Left cardiac atrium (tissue), 4 donors: ENCODE measurements at places on chromosomes 3 and 15. TPM values are rescaled to one million over a fixed set of nuclear protein-coding genes. Genes with fewer than 3 reads are reported as not detected.

WNT5A gene
- 3.0 TPM for total RNA-seq

GRCh38 chr3:170494766-170495165, 76.1 kb downstream of the CLDN11 start:
- DNase-seq, result no peak

DNA sequence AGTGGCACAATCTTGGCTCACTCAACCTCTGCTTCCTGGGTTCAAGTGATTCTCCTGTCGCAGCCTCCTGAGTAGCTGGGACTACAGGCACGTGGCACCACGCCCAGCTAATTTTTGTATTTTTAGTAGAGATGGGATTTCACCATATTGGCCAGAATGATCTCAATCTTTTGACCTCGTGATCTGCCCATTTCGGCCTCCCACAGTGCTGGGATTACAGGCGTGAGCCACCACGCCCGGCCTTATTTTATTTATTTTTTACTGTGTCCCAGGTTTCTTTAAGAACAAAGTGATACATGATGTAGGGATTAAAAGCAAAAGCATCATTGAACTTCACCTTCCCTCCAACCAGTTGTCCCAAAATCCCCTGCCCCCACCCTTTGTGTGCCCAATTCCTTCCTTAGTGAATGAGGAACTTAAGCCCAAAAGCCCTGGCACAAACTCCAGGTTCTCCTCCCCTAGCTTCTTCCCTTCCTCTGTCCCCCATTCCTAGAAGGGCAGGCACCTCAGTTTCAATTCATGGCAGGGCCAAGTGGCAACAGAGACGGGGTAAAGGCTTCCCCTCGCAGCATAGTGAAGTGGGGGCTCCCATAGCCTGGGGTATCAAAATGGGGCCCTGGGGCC, 23.7 kb upstream of the RPN1 start:
- DNase-seq, result no peak

POPDC2 gene
- 383 TPM for total RNA-seq

NR1I2 gene
- total RNA-seq, result not detected

DNA sequence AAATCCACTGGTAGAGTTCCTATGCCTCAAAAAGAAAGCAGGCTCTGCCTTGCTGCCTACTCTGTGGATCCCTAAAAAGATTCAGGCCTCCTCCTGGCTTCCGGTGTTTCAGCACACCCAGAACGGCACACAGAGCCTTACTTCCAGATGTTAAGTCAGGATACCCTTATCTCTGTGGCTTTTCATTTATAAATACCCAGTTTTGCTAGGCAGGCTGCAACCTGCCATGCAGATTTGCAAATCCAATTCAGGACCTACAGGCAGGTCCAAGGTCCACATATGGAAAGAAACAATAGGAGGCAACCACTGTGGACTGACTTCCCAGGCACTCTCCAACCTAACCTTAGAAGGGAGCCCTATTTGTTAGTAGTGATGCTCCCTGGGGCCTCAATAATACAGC, 30.7 kb downstream of the EFL1 start:
- DNase-seq, result no peak

DNA sequence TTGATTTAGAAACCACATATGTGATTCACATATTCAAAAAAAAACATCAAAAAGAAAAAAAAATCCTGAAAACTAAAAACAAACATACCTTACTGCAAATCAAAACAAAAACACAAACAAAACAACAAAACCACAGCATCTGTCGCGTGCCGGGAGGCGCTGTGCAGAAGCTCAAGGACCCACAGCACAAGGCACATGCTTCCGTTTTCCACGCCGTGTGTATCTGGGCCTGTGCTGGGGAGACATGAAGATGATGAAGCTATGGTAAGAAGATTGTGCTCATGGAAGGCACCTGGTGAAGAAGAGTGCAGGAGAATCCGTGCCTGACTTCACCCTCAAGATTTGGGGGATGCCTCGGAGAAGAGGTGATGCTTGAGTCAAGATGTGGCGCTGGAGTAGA, 788.9 kb upstream of the ARRDC4 start:
- DNase-seq, result no peak

- DNase-seq, result peak; percentile 76
These were observed 58.1 kb upstream of the MEF2A start for GRCh38 chr15:99507504-99508310.

GRCh38 chr3:183327343-183327742, 74.3 kb downstream of the B3GNT5 start:
- no peak for DNase-seq

DNA sequence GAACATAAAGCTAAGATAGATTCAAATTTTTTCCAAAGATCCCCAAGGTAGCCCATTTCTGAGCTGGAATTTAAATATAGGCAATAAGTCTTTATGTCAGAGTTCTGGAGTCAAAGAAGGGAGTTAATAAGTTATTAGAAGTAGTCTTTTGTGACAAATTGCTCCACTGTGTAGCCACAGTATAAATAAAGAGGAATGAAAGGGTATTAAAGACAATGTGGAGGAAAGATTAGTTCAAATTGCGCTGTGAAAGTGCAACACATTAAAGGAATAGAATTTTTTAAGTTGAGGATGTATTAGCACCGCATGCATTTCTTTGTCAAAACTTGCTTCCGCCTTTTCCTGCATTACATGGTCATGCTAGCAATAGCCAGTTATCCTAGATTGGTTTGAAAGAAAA, 666.6 kb upstream of the CCDC54 start:
- DNase-seq, result no peak

GRCh38 chr3:6528951-6529350, 332.0 kb upstream of the GRM7 start:
- DNase-seq, result no peak

ABCC5 gene
- total RNA-seq, result 69.2 TPM

GRCh38 chr3:129312671-129313414, 34.2 kb downstream of the HMCES start:
- DNase-seq, result no peak

AP3B2 gene
- total RNA-seq, result 0.34 TPM

GRCh38 chr3:170058127-170058526, 20.3 kb downstream of the GPR160 start:
- no peak for DNase-seq
